Stimulated activated CD4-positive, alpha-beta T cell treated with anti-CD3 and anti-CD28 coated beads, TNF-alpha, amount 100 ng/mL, for 48 hours (primary cell): ENCODE measurements at places on chromosomes 5 and 9.

DNA sequence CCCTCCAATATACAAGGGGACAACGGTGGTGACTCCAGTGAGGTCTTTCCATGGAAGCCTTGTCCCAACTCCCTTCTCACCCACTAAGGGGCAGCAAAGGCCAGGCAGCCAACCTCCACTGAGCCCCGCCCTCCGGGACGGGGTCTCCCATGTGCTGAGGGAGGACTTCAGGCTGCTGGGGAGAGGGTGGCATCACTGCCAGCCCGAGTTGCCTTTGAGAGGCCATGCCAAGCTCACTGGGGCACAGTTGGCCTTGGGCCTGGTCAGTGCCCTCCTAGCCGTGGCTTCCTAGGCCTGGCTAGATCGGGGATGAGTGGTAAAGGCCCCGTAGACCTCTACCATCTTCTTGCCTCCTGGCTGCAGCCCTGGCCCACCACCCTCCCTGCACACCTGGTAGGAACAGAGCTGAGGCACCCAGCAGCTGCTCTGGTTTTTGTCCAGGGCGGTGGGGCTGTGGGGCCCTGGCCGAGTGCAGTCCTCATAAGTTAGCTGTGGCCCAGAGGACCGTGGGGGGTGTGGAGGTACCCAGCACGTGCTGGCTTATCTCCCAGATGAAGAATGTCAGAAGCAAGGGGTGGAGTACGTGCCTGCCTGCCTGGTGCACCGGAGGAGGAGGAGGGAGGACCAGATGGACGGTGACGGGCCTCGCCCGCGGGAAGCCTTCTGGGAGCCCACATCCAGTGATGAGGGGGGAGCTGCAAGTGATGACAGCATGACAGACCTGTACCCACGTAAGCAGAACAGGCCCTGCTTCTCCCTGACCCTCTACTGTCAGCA, 3.2 kb downstream of the SURF2 start:
- DNase-seq: no peak

GRCh38 chr5:113171520-113171919, 194.9 kb downstream of the DCP2 start:
- no peak for DNase-seq

DNA sequence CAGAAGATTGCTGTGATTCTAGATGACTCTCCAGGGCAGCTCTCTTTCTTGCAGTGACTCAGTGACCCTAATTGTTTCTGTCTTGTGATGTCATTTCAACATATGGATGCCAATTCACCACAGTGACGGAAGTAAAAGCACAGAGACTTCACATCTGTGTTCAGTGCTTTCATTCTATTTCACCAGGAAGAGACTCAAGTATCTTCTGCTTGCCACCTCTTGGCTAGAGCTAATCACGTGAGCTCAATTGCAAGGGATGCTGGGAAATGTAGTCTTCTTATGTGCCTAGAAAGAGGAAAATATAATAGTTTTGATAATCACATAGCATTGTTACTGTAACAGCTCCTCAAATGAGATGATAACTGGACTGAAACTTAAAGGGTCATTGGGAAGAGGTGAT, 453.3 kb upstream of the KLF4 start:
- DNase-seq: no peak

DNA sequence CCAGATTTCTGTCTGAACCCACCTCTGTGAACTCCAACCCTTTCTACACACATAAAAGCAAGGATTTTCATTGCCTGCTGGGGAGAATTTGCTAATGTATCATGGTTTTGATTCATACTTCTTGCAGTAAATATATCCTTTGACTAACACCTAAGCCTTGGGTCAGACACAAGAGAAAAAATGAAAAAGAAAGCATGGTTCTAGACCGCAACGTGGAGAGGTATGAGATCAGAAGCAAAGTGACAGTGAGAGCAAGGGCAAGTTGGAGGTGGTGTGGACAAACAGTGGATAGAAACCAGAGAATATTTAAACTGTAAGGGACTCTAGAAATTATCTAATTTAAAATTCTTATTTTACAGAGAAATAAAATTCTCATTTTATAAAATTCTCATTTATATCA, 212.9 kb upstream of the SEMA6A start:
- no peak for DNase-seq

GRCh38 chr9:1219284-1219683, 169.1 kb downstream of the DMRT2 start:
- DNase-seq: no peak

GRCh38 chr9:6557883-6558616, 87.5 kb downstream of the GLDC start:
- no peak for DNase-seq

DNA sequence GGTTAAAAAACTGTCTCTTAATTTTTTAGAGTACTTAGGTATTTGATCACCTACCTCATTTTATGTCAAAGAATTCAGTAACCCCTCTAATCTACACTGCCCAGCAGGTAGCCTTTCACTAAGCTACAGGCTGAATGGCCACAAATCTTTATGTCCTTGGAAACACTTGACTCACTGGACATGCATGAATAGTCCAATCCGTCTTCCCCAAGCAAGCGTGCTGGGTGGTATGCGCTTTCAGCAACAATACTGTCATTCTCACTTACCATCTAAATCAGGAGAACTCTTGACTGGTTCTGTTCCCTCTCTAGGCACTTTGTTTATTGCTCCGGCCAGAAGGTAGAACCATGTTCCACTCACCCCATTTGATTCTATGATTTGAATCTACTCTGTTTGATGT, 73.1 kb downstream of the TRPM3 start:
- DNase-seq: no peak

DNA sequence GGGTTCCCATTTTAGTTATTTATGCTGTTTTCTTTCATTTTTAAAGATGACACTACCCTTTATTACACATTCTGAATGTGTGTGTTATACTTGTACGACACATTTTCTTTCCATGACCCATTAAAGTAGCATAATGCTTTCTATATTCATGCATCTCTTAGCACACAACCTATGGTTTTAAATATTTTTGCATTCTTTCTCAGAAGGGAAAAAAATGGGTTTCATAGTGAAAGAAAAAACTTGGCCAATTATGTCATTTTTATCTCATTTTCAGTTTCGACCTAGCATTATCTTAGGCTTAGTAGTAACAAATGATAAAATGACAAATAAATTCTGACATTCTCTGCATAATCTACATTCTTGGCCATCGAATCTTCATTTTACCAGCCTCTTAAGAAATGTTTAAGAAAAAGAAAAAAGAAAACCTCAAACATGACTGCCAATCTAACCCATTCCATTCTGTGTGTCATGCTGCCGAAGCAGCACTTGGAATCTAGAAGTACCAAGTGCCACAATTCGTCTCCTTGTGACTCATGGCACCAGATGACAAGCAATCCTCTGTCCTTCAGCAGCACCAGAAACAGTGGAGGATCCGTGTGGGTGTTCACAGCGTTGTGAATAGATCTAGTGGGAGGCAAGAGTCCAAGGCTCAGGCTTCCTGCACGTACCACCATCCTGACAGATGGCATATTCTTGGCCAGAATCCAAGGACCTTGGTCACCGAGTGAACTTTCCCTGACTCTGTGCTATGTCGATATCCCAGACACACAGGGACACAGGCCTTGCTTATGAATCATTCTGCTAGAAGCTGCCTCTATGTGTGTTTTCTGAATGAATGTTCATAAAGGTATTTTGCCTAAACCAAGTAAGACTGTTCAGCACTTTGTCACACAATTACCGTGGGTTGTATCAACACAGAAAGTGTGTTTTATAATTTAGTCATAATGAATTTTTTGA, 502.7 kb downstream of the NR2F1-AS1 start:
- no peak for DNase-seq

GRCh38 chr5:160918386-160918785, 66.4 kb upstream of the ATP10B start:
- DNase-seq: no peak
